Osteoblast (primary cell): ENCODE measurements at places on chromosomes 1 and 21.
A peak's percentile ranks its signal among the peaks of the same experiment; 100 is the strongest.

- DNase-seq, result no peak
- H3K4me1 ChIP-seq, result peaks cover 21% of the 10 kb centered on the region
- H3K4me3 ChIP-seq, result peak overlapping the region; percentile 65
- peak overlapping the region; percentile 63 for H3K27ac ChIP-seq
- no peaks in the 10 kb centered on the region for H3K36me3 ChIP-seq
Observed at GRCh38 chr21:16424331-16424751, 694.6 kb downstream of the USP25 start.

DNA sequence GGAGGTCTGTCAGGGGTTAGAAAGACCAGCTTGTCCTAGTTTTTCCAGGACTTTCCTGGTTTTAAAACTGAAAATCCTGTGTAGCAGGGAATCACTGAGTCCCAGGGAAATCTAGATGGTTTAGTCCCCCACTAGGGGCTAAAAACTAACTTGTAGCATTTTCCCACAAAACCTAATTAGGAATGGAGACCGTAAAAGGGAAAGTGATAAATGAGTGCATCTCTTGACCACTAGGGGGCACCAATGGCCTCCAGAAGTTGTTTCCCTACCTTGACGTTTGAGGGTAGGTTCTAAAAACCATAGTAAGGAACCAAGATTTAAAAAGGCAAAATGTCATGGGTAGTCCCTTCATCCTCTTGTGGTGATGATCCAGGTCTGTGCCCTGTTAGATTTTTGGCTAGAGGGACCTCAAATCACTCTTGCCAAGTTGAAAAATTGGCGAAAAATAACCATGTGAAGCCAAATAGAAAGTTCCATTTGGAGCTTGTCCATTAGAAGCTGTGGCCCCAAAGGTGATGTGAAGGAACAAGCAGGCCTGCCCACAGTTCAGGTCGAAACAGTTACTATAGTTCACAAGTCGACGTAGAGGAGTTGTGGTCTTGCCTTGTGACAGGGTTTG, 24.5 kb downstream of the CLIC6 start:
- no peak overlapping the region for H3K27ac ChIP-seq
- H3K36me3 ChIP-seq, result no peaks in the 10 kb centered on the region
- peaks cover 42% of the 10 kb centered on the region for H3K27me3 ChIP-seq
- H3K4me1 ChIP-seq, result no peaks in the 10 kb centered on the region

DNA sequence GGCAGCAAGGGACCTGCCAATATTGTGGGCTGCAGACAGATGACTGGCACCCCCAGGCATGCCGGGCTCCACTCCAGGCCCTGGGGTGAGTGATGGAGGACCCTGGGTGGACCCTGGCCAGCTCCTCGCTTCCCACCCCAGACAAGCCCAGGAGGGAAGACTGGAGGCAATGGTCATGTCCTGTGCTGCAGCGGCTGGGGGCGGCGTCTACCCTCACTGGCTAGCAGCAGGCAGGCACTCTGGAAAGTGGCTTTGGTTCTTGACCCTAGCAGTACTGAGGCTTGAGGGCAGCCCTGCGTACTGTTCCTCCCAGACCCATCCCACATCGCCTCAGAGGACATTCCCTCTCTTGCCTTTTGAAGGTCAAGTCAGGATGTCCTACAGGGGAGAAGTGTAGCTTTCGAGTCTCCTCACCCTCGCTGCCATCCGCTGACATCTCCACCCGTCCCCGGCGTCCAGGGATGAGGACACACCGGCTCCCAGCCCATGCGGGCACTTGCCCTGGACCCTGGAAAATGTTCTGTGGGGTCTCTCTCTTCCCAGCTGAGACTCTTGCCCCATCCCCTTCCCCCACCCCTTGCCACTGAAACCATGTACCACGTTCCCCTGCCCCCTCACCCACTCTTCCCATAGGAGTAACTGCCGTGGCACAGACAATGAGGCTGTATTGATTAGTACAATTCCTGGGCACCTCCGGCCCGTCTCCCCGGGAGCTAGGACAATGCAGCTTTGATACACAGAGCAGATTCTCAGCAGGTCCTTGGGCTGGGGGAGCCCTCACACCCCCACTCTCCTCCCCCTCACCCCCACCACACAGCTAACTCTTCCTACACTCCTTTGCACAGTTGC, 15.0 kb downstream of the SLC6A9 start:
- H3K4me1 ChIP-seq, result peaks cover 27% of the 10 kb centered on the region
- DNase-seq, result peak; percentile 66
- H3K27me3 ChIP-seq, result no peaks in the 10 kb centered on the region
- H3K4me3 ChIP-seq, result no peak overlapping the region
- H3K27ac ChIP-seq, result no peak overlapping the region
- no peaks in the 10 kb centered on the region for H3K36me3 ChIP-seq

GRCh38 chr1:37850352-37850955, 8.9 kb downstream of the MTF1 start:
- peaks cover 20% of the 10 kb centered on the region for H3K36me3 ChIP-seq
- H3K27me3 ChIP-seq, result no peaks in the 10 kb centered on the region
- no peak overlapping the region for H3K4me3 ChIP-seq
- DNase-seq, result no peak
- H3K4me1 ChIP-seq, result no peaks in the 10 kb centered on the region

GRCh38 chr1:232486454-232487207, 143.3 kb downstream of the SIPA1L2 start:
- no peaks in the 10 kb centered on the region for H3K27me3 ChIP-seq
- no peaks in the 10 kb centered on the region for H3K36me3 ChIP-seq
- no peak for DNase-seq

GRCh38 chr1:28518745-28519341, 13.0 kb downstream of the RCC1 start:
- H3K27ac ChIP-seq, result peak overlapping the region; percentile 21
- H3K4me3 ChIP-seq, result peak overlapping the region; percentile 76
- H3K4me1 ChIP-seq, result peaks cover 18% of the 10 kb centered on the region
- peak; percentile 83 for DNase-seq
- H3K27me3 ChIP-seq, result no peaks in the 10 kb centered on the region

DNA sequence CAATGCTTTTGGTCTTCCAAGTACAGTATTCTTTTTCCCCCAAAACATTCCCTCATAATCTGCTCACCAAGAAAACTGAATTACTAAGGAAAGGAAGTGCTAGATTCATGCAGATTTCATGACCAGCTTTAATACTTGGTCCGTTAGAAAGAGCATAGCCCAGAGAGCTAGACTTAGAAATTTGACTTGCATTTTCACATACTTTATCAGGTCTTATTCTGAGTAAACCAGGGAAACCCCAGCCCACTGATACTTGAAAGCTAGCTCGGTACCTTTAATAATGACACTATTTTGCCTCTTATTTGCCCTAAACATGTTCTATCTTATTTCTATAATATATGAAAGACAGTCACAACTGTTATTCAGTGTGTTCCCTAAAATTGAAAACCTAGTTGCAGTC, 204.5 kb downstream of the TTLL7 start:
- no peaks in the 10 kb centered on the region for H3K36me3 ChIP-seq
- H3K27ac ChIP-seq, result no peak overlapping the region
- no peaks in the 10 kb centered on the region for H3K4me1 ChIP-seq
- no peaks in the 10 kb centered on the region for H3K27me3 ChIP-seq

- H3K4me1 ChIP-seq, result no peaks in the 10 kb centered on the region
- peaks cover 38% of the 10 kb centered on the region for H3K27me3 ChIP-seq
- no peak for DNase-seq
- H3K36me3 ChIP-seq, result no peaks in the 10 kb centered on the region
- H3K4me3 ChIP-seq, result no peak overlapping the region
- no peak overlapping the region for H3K27ac ChIP-seq
Observed at GRCh38 chr21:33315946-33316710, 8.6 kb upstream of the IFNAR1 start.

DNA sequence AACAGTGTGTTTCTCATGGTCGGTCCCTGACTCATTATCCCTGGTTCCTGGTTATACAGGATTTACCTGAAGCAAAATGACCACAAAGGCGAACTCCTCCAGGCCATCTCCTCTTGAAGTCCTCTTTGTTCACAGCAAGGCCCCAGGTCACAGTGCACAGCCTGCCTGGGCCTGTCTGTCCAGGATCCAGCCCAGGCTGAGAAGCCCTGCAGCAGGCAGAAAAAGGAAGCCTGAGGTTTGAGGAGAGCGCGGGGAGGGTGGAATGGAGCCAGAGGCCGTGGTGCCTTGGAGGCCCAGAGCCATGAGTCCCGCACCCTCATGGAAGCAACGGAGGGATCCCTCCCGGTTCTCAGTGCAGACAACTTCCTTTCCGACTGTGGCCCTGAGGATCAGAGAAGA, 136.8 kb upstream of the IRF2BP2 start:
- H3K27ac ChIP-seq, result no peak overlapping the region
- H3K36me3 ChIP-seq, result no peaks in the 10 kb centered on the region

DNA sequence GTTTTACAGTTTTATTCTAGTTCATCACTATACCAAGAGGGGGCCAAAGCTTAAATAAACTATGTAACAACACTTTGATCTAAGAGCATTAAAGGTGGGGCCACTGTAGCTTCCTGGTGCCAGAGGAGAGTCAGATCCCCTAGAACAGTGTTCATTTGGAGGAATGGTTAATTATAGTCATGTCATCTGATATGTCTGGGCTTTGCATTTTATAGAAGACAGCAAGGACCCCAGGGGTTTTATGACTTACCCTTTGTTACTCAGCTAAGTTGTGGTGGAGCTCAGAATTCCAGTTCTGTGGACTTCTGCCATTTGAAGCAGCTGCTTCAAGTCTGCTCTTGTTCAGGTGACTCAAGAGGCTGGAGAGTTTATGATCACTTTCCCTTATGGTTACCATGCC, 16.7 kb downstream of the KDM4A start:
- peak; percentile 36 for DNase-seq
- H3K36me3 ChIP-seq, result peaks cover 92% of the 10 kb centered on the region
- no peaks in the 10 kb centered on the region for H3K27me3 ChIP-seq
- H3K4me1 ChIP-seq, result peaks cover 21% of the 10 kb centered on the region
- H3K4me3 ChIP-seq, result no peak overlapping the region

DNA sequence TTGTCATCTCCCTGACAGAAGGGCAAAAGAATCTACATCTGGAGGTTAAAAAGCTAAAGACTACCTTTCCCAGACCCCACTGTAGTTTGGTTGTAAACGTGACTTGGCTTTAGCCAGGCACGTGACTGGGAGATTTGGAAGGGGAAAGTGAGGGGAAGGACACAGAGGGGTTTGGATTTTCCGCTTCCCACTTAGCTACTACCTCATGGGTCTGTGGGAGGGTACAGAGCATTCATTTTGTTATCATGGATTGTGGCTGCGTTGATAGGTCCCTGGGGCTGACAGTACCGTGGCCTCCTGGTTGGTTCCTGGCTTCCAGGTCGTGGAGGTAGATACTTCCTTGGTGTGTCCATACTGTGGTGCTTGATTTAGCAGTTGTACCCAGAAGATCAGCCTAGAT, 2.6 kb downstream of the CHD1L start:
- DNase-seq, result no peak
- H3K4me3 ChIP-seq, result no peak overlapping the region
- H3K36me3 ChIP-seq, result no peaks in the 10 kb centered on the region
- H3K4me1 ChIP-seq, result peaks cover 20% of the 10 kb centered on the region
- no peaks in the 10 kb centered on the region for H3K27me3 ChIP-seq

- H3K4me3 ChIP-seq, result no peak overlapping the region
- no peaks in the 10 kb centered on the region for H3K36me3 ChIP-seq
- H3K27ac ChIP-seq, result no peak overlapping the region
Observed at GRCh38 chr21:44893948-44894656, 20.6 kb upstream of the PTTG1IP start.

DNA sequence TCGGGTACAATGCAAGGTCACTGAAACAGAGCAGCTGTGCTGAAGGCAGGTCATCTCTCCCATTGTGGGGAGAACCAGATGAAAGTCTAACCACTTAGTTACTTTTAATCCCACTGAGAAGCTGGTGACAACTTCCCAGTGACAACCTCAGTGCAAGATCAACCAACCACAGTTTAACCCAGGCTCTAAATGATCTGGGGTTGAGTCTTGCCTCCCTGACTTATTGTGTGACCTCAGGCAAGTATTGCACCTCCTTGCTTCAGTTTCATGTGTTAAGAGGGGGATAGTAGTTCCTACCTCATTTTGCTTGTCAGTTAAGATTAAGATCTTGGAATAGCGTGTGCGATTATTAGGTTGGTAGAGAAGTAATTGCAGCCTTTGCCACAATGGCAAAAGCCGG, 3.2 kb downstream of the ZP4 start:
- no peaks in the 10 kb centered on the region for H3K27me3 ChIP-seq
- H3K27ac ChIP-seq, result no peak overlapping the region
- no peak overlapping the region for H3K4me3 ChIP-seq
- no peaks in the 10 kb centered on the region for H3K4me1 ChIP-seq

GRCh38 chr21:39184050-39184980, 1.1 kb upstream of the PSMG1 start:
- no peaks in the 10 kb centered on the region for H3K27me3 ChIP-seq
- H3K27ac ChIP-seq, result peak overlapping the region; percentile 90
- peaks cover 33% of the 10 kb centered on the region for H3K4me1 ChIP-seq
- DNase-seq, result no peak

GRCh38 chr1:177275736-177276135, 105.0 kb downstream of the BRINP2 start:
- no peak for DNase-seq
- no peak overlapping the region for H3K4me3 ChIP-seq
- no peak overlapping the region for H3K27ac ChIP-seq
- H3K36me3 ChIP-seq, result no peaks in the 10 kb centered on the region
- H3K4me1 ChIP-seq, result peaks cover 13% of the 10 kb centered on the region

GRCh38 chr1:110360431-110360830, 21.3 kb downstream of the RBM15 start:
- DNase-seq, result no peak
- H3K4me3 ChIP-seq, result no peak overlapping the region
- H3K27me3 ChIP-seq, result no peaks in the 10 kb centered on the region
- no peaks in the 10 kb centered on the region for H3K4me1 ChIP-seq
- H3K36me3 ChIP-seq, result peaks cover 14% of the 10 kb centered on the region

DNA sequence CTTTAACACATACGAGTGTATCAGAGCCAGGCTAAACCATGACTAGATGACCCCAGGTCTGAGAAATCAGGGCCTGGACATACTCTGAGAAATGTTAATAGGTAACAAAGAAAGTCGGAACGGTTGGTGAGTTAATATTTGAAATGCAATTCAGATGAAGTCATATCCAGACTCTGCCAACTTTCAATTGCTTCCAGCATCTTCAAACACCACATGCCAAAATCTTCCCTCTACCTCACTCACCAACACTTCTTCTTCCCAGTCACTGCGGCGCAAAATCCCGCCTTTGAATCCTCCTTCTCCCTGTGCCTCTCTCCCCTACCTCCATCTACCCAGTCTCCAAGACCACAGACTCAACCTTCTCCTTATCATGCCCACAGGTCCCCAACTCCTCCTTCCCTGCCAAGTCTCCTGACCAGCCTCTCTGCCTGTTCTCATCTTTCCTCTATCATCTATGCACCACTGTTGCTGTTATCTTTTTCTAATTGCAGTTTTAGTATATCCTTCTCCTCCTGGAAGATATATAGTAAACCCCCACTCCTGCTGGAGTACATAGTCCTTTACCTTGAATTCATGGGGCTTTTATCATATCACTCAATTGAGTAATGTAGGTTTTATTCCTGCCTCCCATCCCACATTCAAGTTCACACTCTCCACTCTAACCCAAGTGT, 41.3 kb downstream of the ZBTB18 start:
- H3K4me3 ChIP-seq, result no peak overlapping the region
- H3K36me3 ChIP-seq, result no peaks in the 10 kb centered on the region
- H3K27ac ChIP-seq, result no peak overlapping the region

DNA sequence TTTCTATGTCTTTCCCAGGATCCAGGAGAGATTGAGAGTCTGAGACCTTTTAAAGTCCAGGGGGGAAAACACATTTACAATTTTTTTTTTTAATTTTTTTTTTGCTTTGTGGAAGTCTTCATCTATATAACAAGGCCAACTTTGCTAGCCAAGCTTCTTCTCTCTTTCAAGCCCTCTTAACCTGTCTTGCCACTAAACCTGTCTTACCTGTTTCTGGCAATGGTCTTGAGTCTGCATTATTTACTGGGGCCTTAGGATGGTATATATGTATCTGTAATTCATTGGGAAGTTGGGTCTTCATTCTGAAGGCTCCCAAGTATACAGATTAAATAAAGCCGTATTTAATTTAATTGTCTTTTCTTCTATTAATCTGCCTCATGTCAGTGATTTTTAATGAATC, 750.9 kb upstream of the B3GALT2 start:
- DNase-seq, result no peak
- H3K4me3 ChIP-seq, result no peak overlapping the region
- H3K27ac ChIP-seq, result no peak overlapping the region
- no peaks in the 10 kb centered on the region for H3K4me1 ChIP-seq
- H3K27me3 ChIP-seq, result no peaks in the 10 kb centered on the region
